ENCODE measurements at places on chromosomes 5 and 9. TPM values are rescaled to one million over a fixed set of nuclear protein-coding genes. Genes with fewer than 3 reads are reported as not detected.

DNA sequence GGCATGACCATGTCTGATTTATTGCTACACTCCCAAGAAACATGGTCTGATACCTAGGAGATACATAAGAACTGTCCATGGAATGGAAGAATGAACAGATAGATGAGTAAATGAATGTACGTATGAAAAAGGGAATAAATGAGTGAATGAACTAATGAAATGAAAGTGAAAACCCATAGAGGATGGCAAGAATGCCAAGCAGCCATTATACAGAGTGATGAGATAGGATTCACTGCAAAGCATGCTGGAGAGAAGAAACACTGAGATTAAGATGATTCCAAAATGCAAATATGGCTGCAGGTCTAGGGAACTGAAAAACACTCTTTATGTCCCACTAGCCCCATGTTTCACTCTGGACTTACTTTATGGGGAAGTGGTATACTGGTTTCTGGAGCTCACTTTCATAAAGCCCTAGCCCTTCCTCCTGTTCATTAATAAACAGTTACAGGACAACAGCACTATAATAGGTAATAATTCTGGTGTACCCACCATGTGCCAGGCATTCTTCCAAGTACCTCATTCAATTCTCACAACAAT lies 170.3 kb upstream of the RAD23B start:
- no peak for DNase-seq
- H3K4me1 ChIP-seq = peaks cover 1% of the 10 kb centered on the region
- H3K27ac ChIP-seq = no peak overlapping the region

- no peak overlapping the region for H3K27ac ChIP-seq
- no peaks in the 10 kb centered on the region for H3K27me3 ChIP-seq
- H3K36me3 ChIP-seq = peaks cover 28% of the 10 kb centered on the region
- H3K4me3 ChIP-seq = no peak overlapping the region
- peaks cover 56% of the 10 kb centered on the region for H3K4me1 ChIP-seq
Observed at GRCh38 chr5:50724262-50724661, 57.8 kb downstream of the PARP8 start.

DNA sequence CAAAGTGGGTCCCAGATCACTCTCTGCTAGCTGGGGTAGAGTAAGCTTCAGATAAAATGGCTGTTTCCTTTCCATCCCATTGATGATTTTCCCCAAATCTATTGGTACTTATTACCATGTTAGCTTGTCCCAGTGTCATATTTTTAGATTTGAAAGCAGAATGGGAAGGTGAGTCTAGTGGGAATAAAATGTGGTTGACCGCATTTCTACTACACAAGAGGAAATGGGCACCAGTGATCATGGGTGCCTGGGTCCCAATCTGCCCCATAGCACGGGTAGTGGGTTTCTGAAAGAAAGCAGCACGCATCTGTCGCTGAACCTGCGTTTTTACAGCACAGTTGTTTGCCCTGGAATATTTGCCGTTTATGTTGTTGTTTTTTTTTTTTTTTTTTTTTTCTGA lies 20.1 kb downstream of the DAPK1 start:
- H3K27me3 ChIP-seq = peaks cover 2% of the 10 kb centered on the region
- DNase-seq = no peak
- no peak overlapping the region for H3K4me3 ChIP-seq

- no peaks in the 10 kb centered on the region for H3K36me3 ChIP-seq
- H3K4me1 ChIP-seq = no peaks in the 10 kb centered on the region
- H3K27me3 ChIP-seq = no peaks in the 10 kb centered on the region
Observed at GRCh38 chr5:97568382-97568781, 385.3 kb upstream of the RIOK2 start.

DNA sequence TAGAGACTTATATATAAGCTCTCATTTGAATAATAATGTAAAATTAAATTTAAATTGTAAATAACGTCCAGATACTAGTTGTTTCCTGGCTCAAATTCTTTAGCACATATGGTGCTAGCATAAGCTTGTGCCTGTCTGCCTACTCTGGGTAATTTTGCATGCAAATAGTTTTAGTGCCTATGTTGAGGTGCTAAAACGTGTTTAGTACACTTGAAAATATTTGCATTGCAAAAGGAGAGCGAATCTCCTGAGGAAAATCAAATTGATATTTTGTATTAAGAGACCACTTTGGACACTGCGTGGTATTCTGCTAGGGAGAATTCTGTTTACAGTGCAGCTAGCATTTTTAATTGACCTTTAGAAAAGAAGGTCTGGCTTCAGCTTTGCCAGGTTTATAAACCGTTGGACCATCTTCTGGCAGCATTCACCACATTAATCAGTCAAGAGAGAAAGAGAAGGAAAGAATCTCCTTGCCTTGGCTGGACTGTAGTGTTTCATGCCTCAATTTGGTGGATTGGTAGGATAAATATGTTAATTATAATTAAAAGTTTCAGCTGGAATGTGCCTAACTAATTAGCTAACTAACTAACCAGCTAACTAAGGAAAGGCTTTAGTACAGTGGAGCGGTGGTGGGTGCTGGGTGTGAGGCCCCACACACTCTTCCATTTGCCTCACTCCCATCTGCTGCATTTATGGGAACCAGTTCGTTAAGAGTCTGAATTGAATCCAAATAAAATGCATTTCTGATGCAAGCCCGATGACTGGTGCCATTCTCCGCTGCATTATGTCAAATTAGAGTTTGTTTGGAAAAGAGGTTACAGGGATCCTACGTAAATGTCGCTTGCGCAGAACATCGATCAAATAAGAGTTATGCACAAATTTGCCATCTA lies 150.1 kb upstream of the MPDZ start:
- DNase-seq = no peak
- H3K27me3 ChIP-seq = no peaks in the 10 kb centered on the region
- H3K36me3 ChIP-seq = no peaks in the 10 kb centered on the region
- no peak overlapping the region for H3K27ac ChIP-seq

- no peak overlapping the region for H3K27ac ChIP-seq
- no peaks in the 10 kb centered on the region for H3K36me3 ChIP-seq
- no peak for DNase-seq
- no peaks in the 10 kb centered on the region for H3K27me3 ChIP-seq
- no peak overlapping the region for H3K4me3 ChIP-seq
Observed at GRCh38 chr9:98318834-98319478, 63.5 kb upstream of the TBC1D2 start.

DNA sequence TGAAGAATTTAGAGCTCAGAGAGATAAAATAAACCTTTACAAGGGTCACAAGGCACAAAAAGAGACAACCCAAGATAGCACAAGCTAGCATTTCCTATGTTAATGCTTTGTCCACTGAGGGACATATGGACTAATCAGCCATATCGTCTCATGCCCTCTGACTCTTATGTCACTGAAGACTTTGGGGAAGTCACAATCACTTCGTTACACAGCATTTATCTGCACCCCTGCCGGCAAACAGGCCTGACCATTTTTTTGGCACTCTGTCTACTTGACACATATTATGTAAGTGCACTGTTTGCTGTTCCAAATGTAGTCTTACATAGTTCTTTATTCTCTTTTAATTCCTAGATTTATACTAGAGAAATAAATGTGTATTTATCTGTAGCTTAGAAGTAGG lies 13.9 kb upstream of the BNC2 start:
- H3K4me3 ChIP-seq = no peak overlapping the region
- H3K36me3 ChIP-seq = no peaks in the 10 kb centered on the region
- no peak for DNase-seq
- H3K4me1 ChIP-seq = peaks cover 5% of the 10 kb centered on the region
- no peak overlapping the region for H3K27ac ChIP-seq

DNA sequence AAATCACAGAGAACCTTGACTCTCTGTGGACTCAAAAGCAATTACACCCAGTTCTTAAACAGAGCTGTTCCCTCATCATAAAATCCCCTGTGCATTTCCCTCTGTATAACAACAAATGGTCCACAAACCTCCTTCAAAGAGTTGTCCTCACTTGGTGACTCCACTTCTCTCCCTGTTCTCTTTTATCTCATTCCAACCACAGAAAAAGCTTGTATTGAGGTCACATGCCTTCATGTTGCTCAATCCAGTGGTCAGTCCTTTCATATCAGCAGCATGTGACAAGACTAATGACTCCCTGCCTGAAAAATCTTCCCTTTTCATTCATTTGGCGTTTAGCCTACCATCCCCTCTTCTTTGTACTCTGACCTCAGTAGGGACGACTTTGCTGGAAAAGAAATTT lies 158.0 kb downstream of the DEPDC1B start:
- H3K27ac ChIP-seq = no peak overlapping the region
- H3K4me1 ChIP-seq = peaks cover 18% of the 10 kb centered on the region
- H3K36me3 ChIP-seq = no peaks in the 10 kb centered on the region
- H3K4me3 ChIP-seq = no peak overlapping the region
- H3K27me3 ChIP-seq = peaks cover 14% of the 10 kb centered on the region
- no peak for DNase-seq

- H3K4me1 ChIP-seq = peaks cover 5% of the 10 kb centered on the region
- no peak overlapping the region for H3K27ac ChIP-seq
- H3K4me3 ChIP-seq = no peak overlapping the region
- H3K36me3 ChIP-seq = no peaks in the 10 kb centered on the region
- no peak for DNase-seq
Observed at GRCh38 chr9:76607730-76608436, 148.9 kb downstream of the GCNT1 start.

GRCh38 chr9:89421595-89421994 lies 76.3 kb downstream of the SEMA4D start:
- peak overlapping the region; percentile 57 for H3K4me3 ChIP-seq
- peaks cover 85% of the 10 kb centered on the region for H3K36me3 ChIP-seq
- H3K27me3 ChIP-seq = no peaks in the 10 kb centered on the region
- H3K27ac ChIP-seq = peak overlapping the region; percentile 88
- H3K4me1 ChIP-seq = peaks cover 98% of the 10 kb centered on the region

- peaks cover 19% of the 10 kb centered on the region for H3K27me3 ChIP-seq
- no peak overlapping the region for H3K4me3 ChIP-seq
- H3K27ac ChIP-seq = no peak overlapping the region
- DNase-seq = no peak
Observed at GRCh38 chr9:90099262-90099963, 494.6 kb downstream of the GADD45G start.

GRCh38 chr9:98899408-98900056 lies 44.2 kb upstream of the COL15A1 start:
- H3K36me3 ChIP-seq = no peaks in the 10 kb centered on the region
- peaks cover 26% of the 10 kb centered on the region for H3K27me3 ChIP-seq
- H3K4me1 ChIP-seq = peaks cover 6% of the 10 kb centered on the region
- no peak for DNase-seq
- no peak overlapping the region for H3K4me3 ChIP-seq

DNA sequence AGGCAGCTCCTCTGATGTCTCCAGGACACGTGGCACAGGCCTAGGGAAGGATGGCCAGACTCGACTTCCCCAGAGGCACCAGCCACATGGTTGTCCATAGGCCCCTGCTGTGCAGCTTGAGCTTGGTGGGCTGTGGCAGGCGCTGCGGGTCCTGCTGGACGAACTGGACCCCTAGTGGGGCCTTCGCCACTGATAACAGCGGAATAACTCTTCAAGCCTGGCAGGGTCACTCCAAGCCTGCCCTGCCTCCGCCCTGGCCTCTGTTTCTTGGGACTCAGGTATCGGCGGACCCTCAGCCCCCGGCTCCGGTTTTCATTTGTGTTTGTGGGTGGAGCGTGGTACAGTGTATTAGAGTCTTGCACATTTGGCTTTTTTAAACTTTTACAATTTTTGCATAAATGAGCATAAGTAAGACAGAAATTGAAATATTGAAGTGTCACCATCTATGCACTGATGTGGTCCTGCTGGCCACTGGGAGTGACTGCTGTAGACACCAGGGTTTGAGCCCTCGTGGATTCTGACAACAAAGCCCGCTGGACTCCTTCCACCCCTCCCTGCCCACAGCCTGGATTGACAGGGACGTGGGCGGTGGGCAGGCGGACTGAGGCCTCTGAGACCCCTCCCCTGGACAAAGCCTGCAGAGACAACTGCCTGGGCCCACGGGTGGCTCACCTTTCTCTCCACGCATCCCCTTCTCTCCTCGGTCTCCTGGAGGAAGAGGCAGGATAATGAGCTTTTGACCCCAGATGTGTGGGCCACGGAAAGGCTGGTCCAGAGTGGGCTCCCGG lies 3.8 kb downstream of the FCN1 start:
- peaks cover 9% of the 10 kb centered on the region for H3K27me3 ChIP-seq
- no peak overlapping the region for H3K27ac ChIP-seq
- no peaks in the 10 kb centered on the region for H3K4me1 ChIP-seq
- H3K4me3 ChIP-seq = no peak overlapping the region
- H3K36me3 ChIP-seq = no peaks in the 10 kb centered on the region

DNA sequence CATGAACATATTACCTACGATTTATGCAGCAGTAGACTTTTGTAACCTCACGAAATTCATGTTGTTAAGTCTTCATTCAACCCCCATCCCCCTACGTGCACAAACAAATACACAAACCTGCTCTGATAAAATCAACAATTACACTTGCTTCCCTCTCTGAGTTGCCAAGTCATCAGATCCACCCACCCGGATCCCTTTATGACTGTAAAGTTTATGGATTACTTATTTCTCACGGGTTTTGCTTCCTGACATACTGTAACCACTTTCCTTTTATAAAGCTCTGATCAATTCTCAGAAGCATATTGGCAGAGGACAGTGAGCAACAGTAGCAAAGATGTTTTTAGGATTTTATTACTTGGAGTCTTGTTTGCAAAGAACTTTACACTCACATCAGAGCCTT lies 70.5 kb downstream of the MLLT3 start:
- no peaks in the 10 kb centered on the region for H3K27me3 ChIP-seq
- peaks cover 32% of the 10 kb centered on the region for H3K36me3 ChIP-seq
- peaks cover 69% of the 10 kb centered on the region for H3K4me1 ChIP-seq
- no peak for DNase-seq
- H3K4me3 ChIP-seq = peak overlapping the region; percentile 5
- H3K27ac ChIP-seq = peak overlapping the region; percentile 1

DNA sequence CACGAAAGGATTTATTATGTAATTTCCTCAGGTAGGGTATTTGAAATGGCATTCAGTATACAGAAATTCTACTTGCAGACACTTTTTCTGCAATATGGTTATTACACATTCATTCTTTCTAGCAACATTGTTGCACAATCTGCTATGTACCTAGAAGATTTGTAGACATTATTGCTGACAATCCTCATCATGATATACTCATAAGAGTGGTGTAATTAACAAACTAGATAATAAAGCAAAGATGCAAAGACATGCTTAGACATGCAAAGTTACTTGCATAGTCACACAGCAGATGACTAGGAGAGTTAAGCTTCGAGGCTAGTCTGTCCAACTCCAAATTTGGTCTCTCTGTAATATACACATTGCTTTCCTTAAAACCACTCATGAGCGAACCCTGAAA lies 317.1 kb downstream of the ASTN2 start:
- no peak overlapping the region for H3K4me3 ChIP-seq
- DNase-seq = no peak
- H3K36me3 ChIP-seq = no peaks in the 10 kb centered on the region
- no peaks in the 10 kb centered on the region for H3K27me3 ChIP-seq
- H3K27ac ChIP-seq = no peak overlapping the region

GRCh38 chr5:156834916-156835315 lies 15.2 kb upstream of the PPP1R2B start:
- H3K4me3 ChIP-seq = no peak overlapping the region
- no peak for DNase-seq
- H3K27ac ChIP-seq = no peak overlapping the region
- H3K27me3 ChIP-seq = no peaks in the 10 kb centered on the region
- H3K4me1 ChIP-seq = peaks cover 10% of the 10 kb centered on the region

- peak overlapping the region; percentile 92 for H3K27ac ChIP-seq
- H3K36me3 ChIP-seq = peaks cover 13% of the 10 kb centered on the region
- peak; percentile 46 for DNase-seq
Observed at GRCh38 chr5:172007175-172008110, 1.0 kb upstream of the FBXW11 start.

F2RL2 gene
- total RNA-seq = not detected

PCDH12 gene
- total RNA-seq = 0.26 TPM

SWI5 gene
- 12.2 TPM for total RNA-seq

FBN2 gene
- total RNA-seq = not detected

S1PR3 gene
- not detected for total RNA-seq

PCDHGB2 gene
- 0.13 TPM for total RNA-seq

Data from activated CD8-positive, alpha-beta T cell treated with anti-CD3 and anti-CD28 coated beads, Interleukin-2, amount 10 ng/mL, durations not matched to agents 7 days and 5 days (primary cell).